GM12878 (cell line): ENCODE measurements at places on chromosomes 7 and 10.

GRCh38 chr7:117854186-117854585, 19.1 kb downstream of the CTTNBP2 start:
- no peak for DNase-seq

DNA sequence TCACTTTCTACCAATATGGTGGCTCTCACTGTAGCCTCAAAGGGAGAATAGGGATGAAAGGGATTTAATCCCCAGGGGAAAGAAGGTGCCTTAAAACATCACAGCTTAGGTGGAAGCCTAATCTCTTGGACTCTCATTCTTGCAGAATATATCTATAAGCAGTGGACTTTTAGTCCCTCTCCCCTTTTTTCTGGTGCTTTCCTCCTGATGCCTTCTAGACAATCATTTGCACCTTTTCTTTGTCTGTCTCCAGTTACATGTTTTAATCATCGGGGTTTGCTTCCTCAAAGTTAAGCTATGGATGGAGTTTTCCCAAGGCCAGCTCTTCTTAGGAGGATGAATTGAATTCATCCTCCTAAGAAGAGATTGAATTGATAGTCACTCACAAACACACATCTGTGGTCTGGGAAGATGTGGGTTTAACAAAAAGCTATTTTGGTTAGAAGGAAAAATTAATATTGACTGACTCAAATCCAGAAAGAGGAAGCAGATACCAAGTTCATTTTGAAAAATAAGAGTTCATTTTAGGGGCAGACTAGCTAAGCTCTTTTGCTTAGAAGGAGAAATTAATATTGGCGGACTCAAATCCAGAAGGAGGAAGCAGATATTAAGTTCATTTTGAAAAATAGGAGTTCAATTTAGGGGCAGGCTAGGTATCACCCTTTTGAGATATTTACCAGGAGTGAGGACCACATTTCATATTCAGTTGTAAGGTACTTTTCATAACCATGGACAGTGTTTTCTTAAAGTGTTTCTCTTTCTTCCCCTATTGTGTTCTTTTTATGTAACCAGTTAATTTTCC, 35.2 kb upstream of the PLEKHS1 start:
- DNase-seq = no peak

GRCh38 chr7:87948371-87948770, 14.3 kb downstream of the ADAM22 start:
- DNase-seq = no peak

DNA sequence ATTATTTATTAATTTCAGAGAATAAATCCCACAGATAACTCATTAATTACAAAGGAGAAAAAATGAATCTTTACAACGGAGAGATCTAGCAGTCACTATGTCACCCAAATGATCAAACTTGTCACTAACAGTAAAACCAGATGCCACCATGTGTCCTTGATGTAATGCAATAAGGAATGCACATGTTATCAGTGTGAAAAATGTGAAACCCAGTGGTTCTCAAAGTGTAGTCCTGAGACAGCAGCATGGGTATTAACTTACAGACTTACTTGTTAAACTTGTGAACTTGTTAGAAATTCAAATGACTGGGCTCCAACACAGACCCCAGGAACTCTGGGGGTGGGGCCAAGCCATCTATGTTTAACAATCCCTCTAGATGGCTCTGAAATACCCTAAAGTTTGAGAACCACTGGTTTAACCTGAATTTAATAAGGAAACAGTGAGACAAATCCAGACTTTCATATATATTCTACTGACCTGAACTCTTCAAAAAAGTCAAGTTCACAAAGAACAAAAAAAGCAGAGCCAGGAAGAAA, 77.4 kb downstream of the RNLS start:
- no peak for DNase-seq

DNA sequence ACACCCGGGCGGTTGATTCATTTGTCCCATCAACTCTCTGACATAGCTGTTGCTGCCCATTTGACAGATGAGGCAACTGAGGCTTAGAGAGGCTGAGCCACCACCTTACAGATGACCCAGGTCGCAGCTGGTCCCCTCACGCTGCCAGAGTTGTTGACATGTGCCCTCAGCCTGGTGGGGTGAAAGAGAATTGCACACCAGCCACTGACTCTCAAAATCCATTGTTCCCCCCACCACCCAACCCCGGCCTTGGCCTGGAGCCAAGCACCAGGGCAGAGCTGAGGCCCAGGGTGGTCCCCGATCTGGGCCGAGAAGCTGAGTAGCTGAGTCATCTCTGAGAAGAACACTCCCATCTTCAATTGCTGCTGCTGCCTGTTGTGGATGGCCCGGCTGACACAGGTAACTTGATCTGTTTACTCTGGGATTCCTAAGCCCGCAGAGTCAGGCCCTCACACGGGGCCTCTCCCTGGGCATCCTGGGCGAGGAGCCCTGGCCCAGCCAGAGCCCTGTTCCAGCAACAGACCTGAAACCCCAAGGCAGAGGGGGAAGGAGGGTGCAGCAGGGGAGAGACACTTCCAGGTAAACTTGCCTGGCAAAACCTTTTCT, 27.5 kb downstream of the PVRIG start:
- DNase-seq = no peak

GRCh38 chr10:29703271-29703670, 68.5 kb upstream of the SVIL start:
- no peak for DNase-seq

GRCh38 chr7:148871030-148871429, 13.1 kb downstream of the EZH2 start:
- no peak for DNase-seq
